ENCODE measurements at places on chromosomes 4 and X.

GRCh38 chr4:123554801-123555232, 158.2 kb downstream of the SPRY1 start:
- DNase-seq = no peak

DNA sequence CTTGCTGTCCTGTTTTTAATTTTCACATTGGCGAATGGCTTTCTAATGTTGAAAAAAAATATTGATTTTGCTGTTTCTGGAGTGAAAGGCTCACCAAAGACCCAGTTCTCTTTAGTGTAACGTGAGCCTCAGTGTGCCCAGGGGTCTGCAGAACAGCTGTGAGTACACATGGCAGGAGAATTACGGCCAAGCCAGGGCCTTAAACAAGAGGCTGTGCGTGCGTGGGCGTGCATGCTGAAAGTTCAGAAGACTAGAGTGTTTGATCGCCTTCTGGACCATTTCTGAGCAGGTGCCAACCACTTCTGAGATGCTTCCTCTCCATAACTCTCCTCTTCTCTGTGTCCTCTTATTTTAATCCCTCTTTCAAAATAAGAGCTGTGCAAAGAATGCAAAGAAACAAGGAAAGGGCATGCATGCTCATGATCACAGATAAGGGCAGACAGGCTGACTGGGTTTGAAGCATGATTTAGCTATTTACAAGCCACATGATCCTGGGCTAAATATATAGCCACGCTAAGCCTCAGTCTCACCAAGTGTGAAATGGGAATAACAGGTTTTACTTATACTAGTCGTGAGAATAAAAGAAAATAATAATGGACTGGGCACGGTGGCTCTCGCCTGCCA, 9.9 kb downstream of the PHEX start:
- no peak for DNase-seq

- DNase-seq = no peak
Observed at GRCh38 chrX:106378616-106379015, 210.5 kb downstream of the PWWP3B start.

DNA sequence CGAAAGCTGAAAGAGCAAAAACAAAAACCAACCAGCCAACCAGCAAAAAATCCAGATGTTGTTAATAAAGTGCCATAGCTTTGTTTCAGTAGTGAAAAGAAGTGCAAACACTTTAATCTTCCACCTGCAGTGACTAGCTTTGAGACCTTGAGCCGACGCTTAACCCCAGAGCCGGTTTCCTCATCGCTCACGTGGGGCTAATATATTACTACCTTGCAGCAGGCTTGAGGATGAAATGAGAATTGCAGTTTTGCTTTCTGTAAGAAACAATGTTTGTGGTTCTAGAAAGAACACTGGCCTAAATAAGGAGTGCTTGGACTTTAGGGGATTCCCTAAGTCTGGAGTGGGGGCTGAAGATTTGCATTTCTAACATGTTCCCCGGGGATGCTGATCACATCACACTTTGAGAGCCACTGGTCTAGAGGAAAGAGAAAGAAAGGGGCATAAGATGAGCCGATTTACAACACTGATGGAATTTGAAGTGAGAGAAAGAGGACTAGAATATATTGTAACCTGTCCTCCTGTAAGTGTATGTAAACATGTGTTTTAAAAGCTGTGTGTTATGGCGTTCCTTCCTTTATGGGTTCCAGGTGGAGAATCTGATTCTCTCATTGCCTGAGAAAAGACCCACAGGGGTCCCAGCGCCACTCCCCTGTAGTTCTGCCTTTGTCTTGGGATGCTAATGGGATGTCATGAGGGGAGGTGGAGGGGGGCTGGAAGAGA, 1.4 kb downstream of the FGF2 start:
- no peak for DNase-seq

GRCh38 chr4:113943863-113944262, 35.6 kb downstream of the ARSJ start:
- no peak for DNase-seq

GRCh38 chr4:79492148-79492547, 84.1 kb upstream of the GK2 start:
- no peak for DNase-seq

DNA sequence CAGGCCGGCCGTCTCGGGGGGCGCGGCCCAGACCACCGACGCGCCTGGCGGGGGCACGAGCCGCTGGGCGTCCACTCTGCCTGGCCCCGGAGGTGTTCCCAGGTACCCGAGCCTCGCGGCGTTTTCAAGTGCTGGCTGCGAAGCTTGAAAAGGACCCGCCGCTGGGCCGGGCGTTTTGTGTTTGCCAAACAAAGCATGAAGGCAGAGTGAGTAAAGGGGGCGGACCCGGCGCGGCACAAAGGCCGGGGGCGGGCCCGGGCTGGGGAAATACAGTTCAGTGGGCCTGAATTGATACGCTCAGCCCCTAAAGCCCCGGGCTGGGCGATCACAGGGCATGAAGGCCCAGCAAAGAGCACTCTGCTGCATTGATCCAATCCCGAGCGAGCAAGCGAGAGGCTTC, 65.4 kb downstream of the SOX3 start:
- no peak for DNase-seq

- DNase-seq = no peak
Observed at GRCh38 chr4:3122081-3122563, 47.6 kb downstream of the HTT start.

- no peak for DNase-seq
Observed at GRCh38 chr4:74287164-74287563, 21.1 kb upstream of the EPGN start.

- no peak for DNase-seq
Observed at GRCh38 chrX:16807976-16808542, 21.8 kb downstream of the TXLNG start.

DNA sequence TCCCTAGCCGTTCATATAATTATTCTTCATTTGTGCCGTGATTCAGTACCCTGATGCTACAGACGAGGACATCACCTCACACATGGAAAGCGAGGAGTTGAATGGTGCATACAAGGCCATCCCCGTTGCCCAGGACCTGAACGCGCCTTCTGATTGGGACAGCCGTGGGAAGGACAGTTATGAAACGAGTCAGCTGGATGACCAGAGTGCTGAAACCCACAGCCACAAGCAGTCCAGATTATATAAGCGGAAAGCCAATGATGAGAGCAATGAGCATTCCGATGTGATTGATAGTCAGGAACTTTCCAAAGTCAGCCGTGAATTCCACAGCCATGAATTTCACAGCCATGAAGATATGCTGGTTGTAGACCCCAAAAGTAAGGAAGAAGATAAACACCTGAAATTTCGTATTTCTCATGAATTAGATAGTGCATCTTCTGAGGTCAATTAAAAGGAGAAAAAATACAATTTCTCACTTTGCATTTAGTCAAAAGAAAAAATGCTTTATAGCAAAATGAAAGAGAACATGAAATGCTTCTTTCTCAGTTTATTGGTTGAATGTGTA, 7.0 kb downstream of the SPP1 start:
- no peak for DNase-seq

DNA sequence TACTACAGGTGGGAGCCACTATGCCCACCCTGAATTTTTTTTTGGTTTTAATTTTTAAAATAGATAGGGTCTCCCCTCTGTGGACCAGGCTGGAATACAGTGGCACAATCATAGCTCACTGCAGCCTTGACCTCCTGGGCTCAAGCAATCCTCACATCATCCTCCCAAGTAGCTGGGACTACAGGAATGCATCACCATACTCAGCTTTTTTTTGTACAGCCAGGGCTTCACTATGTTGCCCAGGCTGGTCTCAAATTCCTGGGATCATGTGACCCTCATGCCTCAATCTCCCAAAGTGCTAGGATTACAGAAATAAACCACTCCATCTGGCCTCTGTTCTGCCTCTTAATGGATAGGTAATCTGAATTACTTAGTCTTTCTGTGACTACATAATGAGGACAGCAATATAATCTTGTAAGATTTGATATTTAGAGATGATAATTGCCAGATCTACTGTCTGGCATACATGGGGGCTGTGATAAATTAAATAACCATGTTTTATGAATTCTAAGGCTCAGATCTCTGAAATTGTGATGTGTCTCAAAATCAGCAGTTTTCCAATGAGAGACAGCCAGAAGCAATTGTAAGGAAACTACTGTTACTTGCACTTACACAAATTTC, 26.7 kb downstream of the PDS5A start:
- no peak for DNase-seq

GRCh38 chr4:82989575-82990429, 20.8 kb downstream of the LIN54 start:
- no peak for DNase-seq

DNA sequence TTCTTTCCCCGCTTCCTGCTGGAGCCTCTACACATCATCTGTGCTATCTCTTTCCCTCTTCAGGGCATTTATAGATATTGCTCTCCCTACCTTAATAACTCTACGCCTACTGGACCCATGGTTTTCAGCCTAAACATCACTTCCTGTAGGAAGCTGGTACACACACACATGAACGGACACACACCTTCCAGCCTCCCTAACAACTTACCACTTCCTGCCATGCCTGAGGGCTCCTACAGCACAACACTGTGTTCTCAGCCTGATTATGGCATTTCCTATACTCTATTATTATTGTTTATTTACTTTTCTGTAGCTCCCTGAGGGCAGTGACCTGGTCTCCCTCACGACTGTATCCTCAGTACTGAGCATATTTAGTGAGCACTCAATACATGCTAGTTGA, 163.6 kb upstream of the MAP3K15 start:
- DNase-seq = no peak

DNA sequence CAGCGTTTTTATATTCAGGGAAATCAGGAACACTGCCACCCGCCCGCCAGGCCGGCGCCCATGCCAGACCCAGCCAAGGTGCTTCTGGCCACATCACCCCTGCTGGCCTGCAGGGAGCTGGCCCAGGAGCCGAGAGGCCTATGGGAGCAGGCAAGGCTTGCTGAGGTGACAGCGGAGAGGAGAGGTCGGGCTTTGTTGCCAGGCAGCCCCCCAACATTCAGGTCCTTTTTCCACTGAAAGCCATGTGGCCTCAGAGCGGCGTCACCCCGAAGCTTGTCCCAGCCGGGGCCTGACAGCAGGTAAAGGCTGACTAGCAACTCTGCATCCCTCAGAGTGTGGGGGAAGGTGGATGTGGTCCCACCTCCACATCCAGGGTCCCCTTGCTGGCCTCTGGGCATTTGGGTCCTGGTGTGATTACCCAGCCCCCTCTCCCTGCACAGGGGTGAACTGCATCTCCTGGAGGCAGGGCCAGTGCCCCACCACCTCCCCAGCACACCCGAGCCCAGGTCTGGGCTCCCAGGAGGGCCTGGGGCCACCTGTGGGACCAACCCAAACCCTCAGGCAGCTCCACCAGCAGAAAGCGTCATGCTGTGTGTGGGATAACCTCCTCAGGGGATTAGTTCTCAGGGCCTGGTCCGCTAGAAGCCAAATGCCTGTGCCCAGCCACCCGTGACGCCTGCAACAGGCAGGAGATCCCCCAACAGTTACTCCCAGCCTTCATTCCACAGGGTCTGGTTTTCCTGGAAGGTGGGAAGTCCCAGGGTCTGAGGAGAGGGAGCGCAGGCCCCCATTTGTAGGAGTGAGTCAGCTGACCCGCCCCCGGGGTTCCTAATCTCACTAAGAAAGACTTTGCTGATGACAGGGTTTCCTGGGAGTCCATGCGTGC, at the start of gene PDE6B:
Gene PDE6B (plus strand): TSS at position 869 of the 886 bp plus-strand sequence. CDS start 54 bp downstream, outside the sequence.
- DNase-seq = no peak

GRCh38 chrX:110759785-110760184, 35.8 kb downstream of the CHRDL1 start:
- no peak for DNase-seq

DNA sequence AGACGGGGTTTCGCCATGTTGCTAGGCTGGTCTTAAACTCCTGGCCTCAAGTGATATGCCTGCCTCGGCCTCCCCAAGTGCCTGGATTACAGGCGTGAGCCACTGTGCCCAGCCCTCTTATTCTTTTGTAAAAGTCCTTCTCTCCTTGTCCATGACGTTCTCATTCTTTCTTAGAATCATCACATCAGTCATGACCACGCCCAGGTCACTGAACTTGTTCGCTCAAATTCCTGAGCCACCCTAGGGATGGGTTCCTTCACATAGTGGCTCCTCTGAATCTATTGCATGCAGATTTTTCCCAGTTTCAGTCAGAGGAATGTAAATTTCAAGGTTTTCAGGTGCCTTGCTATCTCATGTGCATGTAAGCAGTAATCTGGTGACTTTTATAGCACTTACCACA, 15.7 kb downstream of the JADE1 start:
- no peak for DNase-seq

Measured in stimulated activated CD8-positive, alpha-beta memory T cell treated with anti-CD3 and anti-CD28 coated beads, Interleukin-7, amount 100 ng/mL, for 4 hours (primary cell).